ENCODE measurements at places on chromosomes 5 and 9.

GRCh38 chr5:104345222-104346016 is 782.8 kb upstream of the NUDT12 start:
- DNase-seq, result no peak

DNA sequence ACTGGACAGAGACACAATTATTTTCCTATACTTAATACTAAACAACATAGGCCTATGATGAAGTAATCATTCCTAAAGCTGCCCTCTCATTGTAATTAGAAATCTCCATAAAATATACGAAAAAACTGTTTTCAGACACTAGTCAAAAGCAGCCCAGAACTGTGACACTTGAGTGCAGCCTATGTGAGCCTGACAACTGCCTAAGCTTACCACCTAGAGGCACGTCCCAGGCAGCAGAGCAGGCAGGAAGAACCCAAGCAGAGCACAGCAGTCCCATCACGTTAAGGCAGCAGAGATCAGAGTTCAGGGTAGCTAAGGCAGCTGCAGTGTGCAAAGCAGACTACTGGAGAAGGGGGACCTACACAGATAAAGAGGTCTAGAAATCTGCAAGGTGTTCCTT is 46.4 kb downstream of the GOLPH3 start:
- DNase-seq, result no peak

- no peak for DNase-seq
Measured at GRCh38 chr5:93886098-93886806, 144.9 kb upstream of the POU5F2 start.

DNA sequence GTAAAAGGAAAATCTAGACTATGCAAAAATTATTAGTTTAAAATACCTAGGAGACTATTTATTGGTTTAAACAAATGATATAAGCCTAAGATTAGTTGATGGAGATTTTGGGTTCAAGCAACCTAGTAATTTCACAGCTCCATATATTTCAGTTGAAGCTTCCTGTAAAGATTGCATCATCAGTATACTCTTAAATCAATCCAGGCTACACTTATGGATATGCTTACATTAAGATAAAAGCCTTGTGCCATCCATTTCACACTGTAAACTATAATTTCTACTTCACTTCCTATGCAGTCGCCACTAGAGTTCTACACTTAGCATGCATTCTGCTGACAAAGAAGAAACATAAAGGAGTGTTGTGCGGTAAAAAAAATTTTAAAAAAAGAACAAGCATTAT is 7.3 kb upstream of the LIX1 start:
- no peak for DNase-seq

- no peak for DNase-seq
Measured at GRCh38 chr5:130231786-130232185, 327.5 kb downstream of the CHSY3 start.

DNA sequence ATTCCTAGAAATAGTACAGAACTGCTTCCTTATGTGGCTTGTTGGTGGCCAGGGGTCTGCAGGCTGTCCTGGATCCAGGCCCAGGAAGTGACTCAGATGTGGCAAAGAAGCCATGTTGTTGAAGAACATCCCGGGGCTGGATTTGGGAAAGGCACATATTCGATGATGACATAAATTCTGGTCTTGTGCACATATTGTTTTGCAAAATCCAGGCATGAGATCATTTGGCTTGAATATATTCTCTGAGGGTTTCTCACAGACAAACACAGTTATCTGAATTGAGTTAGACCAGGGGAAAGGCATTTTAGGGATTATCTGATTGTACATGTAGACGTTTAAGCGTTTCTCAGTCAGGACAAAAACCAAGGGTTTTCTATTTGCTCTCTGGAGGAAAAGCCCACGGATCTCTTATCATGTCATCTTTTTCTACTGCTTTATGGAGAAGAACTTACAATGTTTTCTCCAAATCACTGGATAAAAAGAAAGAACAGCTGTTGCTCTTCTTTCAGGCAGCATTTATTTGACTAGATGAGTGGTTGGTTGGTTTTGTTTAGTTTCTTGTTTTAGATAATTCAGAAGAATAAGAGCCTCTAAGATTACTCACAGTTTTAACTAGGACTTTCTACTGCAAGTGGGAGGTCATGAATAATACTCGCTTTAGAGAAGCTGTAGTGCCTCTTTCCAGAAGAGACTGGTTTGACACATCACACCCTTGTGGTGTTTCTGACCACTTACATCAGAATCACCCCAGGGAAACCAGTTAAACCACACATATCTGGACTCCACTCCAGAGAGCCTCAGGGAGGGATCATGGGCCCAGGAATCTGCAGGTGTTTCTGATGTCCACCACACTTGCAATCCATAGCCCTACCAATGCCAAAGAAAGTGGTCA is 29.5 kb upstream of the LHFPL2 start:
- DNase-seq, result no peak

GRCh38 chr5:65102976-65103711 is 334.4 kb downstream of the CWC27 start:
- DNase-seq, result peak; percentile 40

GRCh38 chr5:123819833-123820232 is 307.9 kb downstream of the CSNK1G3 start:
- no peak for DNase-seq

DNA sequence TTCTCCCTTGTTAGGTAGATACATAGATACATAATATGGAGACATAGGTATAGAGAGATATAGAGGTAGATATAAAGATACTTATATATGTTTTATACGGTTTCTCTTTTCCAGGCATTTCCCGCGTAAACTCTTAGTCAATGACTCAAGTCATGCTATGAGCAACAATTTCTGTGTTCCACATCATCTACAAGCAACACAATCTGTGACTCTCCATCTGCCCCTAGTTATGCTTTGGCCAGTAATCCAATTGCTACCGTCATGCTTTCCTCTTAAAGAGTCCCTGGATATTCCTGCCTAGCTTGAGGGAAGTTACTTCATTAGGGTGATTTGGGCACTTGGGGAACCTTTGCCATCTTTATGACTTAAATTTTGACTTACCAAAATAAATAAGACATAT is 129.0 kb upstream of the ADAMTS16 start:
- DNase-seq, result no peak

DNA sequence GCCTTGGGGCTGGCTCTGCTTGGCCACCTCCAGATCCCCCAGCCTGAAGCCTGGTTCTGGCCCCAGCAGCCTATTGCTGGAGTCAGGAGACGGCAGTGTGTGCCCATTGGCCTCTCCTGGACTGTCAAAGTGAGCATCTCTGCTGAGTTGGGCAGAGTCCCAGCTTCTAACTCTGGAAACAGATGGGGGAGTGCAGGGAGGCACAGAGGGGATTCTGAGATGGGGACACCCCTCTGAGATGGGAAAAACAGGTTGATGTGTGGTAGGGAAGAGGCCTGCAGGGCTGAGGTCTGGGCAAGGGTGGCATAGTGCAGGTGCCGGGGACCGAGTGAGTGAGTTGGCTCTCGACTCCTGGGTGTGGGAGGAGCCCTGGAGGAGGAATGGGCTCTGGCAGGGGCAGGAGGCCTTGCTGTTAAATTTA is 27.5 kb downstream of the PHF2 start:
- no peak for DNase-seq

GRCh38 chr5:56814361-56814962 is 887 bp upstream of the MAP3K1 start:
- peak; percentile 31 for DNase-seq

- no peak for DNase-seq
Measured at GRCh38 chr5:14396066-14396465, 185.5 kb upstream of the OTULINL start.

DNA sequence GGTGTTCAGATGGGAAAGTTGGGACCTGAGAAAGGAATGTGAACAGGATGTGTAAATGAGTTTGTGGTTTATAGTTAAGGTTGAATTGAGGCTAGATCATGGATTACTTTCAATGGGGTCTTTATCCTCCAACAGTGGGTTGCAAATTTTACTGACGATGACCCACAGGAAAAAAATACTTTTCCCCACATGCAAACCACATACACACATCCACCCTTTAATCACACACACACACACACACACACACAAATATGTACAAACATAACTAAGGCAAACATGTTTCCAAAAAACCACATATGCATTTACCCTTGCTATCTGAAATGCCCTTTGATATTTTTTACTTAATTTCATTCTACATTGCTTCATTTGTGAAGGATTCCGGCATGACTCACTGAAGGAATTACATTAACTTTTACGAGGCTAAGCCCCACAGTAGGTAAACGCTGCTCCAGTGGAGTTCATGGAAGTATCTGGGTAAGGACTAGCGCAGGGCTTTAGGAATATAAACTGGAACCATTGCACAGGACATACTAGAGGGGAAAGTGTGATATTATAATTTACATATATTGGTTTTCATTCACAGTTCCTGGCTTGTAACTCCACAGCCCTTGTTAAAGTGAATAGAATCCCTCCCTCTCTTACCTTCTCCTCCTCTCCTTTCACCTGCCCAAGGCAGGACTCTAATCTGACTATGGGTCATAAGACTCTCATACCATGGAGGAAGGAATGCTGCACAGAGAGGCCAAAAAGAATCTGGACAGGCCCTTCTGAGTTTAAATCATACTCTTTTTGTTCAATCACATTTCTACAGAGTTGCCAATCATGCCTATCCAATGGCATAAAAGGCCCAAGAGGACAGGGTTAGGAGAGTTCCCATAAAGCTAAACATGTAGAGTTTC is 8.5 kb upstream of the SPEF2 start:
- DNase-seq, result no peak

- no peak for DNase-seq
Measured at GRCh38 chr9:136620441-136621018, 42.2 kb upstream of the EGFL7 start.

DNA sequence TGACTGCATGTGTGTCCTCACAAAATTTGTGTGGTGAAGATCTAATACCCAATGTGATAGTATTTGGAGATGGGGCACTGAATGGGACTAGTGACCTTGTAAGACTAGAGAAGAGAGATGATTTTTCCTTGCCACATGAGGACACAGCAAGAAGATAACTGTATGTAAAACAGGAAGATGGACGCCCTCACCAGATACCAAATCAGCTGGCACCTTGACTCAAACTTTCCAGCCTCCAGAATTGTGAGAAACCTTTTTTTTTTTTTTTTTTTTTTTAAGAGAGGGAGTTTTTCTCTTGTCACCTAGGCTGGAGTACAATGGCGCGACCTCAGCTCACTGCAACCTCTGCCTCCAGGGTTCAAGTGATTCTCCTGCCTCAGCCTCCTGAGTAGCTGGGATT is 40.3 kb downstream of the UBTD2 start:
- no peak for DNase-seq

DNA sequence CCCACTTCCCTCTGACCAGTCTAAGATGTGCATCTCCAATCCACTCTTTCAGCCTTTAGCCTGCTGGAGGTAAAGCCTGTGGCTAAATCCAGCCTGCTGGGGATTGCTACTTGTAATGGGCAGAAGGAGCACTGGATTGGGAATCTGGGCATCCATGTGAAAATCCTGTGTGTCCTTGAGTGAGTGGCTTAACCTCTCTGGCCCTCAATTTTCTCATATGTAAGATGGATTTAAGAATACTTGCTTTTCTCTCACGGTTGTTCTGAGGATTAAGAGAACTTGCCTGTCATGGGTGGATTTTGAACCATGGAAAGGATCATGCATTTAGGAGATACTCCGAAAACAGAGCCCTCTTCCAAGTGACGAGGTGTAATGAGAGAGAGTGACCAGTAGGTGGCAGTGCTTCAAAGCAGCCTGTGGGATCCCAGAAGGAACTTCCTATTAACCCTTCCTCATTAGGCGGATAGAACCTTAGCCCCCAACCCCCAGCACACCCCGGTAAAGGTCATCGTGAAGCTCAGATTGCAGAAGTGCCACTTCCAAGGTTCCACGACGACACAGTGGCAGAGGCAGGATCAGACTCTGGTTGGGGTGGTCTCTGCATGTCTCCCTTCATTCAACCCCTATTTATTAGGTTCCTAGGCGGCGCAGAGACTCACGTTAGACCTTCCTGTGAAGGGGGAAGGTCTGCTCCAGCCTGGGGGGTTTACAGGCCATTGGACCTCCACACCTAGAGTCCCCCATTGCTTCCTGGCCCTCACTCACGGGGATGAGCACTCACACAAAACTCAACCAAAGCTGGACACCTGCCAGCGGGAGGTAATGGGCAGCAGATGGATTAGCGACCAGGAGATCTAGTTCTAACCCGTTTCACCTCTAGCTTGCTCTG is 68.7 kb upstream of the ZNF618 start:
- DNase-seq, result no peak

DNA sequence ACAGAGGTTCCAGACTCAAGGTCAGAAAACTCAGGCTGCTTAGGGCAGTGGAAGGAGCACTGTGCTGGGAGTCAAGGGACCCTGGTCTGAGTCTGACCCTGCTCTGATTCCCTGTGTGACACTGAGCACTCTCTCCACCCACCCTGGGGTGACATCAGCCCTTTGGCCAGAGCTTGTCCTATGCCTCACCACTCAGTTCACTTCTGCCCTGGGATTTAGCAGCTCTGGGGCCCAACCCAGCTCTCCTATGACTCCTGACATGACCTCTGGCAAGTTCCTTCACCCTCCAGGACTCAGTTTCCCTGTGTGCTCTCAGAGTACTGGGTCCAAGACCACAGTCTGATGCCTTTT is 63.9 kb downstream of the FAM114A2 start:
- no peak for DNase-seq

GRCh38 chr9:135069558-135070197 is 17.8 kb upstream of the OLFM1 start:
- no peak for DNase-seq

DNA sequence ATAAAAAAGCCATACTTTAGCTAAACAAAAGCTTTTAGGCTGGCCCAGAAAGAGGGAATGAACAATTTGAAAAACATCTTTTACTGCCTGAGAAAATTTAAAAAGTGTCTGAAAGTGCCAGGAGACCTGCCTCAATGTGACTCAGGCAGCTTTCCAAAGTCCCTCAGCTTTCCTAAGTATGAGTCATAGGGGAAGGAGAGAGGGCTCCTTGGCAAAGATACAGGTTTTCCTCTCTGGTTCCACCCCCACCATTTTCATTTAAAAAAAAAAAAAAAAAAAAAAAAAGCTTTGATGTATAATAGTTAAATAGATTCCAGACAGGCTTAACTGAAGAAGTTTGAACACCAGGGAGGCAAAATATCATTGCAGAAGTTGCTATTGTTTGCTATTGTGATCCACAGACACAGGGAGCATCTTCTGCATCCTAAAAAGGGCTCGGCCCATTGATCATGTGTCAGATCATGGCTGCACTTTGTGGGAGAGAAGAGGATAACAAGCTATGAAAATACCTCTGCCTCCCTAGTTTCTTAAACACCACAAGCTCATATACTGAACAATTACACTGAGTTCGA is 71.5 kb downstream of the MRPS27 start:
- DNase-seq, result no peak

- no peak for DNase-seq
Measured at GRCh38 chr9:127229691-127230417, 34.7 kb upstream of the GARNL3 start.

GRCh38 chr5:112560371-112560770 is 141.3 kb upstream of the EPB41L4A start:
- DNase-seq, result no peak

- DNase-seq, result peak; percentile 13
Measured at GRCh38 chr9:125747765-125748445, 732 bp downstream of the PBX3 start.

- DNase-seq, result no peak
Measured at GRCh38 chr9:16571127-16571802, 299.2 kb downstream of the BNC2 start.

Measured in activated effector memory CD4-positive, alpha-beta T cell treated with Interleukin-2 at 50 U/mL for 16 hours (primary cell).